WTC11 (cell line): ENCODE measurements at places on chromosomes 13 and 19.

GRCh38 chr19:40750874-40751537 lies at the start of gene SNRPA:
Gene SNRPA, plus strand, starts transcription at chr19:40751203. Its CDS starts 206 bp downstream, at chr19:40751409.
- peaks cover 37% of the 10 kb centered on the region for H3K36me3 ChIP-seq
- H3K4me1 ChIP-seq = peaks cover 38% of the 10 kb centered on the region

DNA sequence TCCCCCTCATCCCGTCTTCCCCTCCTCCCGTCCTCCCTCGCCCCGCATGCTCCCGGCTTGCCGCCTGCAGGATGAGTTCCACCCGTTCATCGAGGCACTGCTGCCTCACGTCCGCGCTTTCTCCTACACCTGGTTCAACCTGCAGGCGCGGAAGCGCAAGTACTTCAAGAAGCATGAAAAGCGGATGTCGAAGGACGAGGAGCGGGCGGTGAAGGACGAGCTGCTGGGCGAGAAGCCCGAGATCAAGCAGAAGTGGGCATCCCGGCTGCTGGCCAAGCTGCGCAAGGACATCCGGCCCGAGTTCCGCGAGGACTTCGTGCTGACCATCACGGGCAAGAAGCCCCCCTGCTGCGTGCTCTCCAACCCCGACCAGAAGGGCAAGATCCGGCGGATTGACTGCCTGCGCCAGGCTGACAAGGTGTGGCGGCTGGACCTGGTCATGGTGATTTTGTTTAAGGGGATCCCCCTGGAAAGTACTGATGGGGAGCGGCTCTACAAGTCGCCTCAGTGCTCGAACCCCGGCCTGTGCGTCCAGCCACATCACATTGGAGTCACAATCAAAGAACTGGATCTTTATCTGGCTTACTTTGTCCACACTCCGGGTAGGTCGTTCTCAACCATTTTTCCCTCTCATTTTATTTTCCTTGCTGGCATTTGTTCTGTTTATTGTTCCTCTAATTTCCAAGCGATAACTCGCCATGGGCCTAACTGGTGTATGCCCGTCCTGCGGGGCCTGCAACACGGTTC lies 29.8 kb downstream of the NFIX start:
- peak; percentile 56 for DNase-seq
- H3K27me3 ChIP-seq = peaks cover 100% of the 10 kb centered on the region
- H3K36me3 ChIP-seq = no peaks in the 10 kb centered on the region
- H3K4me3 ChIP-seq = peak overlapping the region; percentile 63
- H3K4me1 ChIP-seq = peaks cover 52% of the 10 kb centered on the region
- H3K27ac ChIP-seq = no peak overlapping the region

DNA sequence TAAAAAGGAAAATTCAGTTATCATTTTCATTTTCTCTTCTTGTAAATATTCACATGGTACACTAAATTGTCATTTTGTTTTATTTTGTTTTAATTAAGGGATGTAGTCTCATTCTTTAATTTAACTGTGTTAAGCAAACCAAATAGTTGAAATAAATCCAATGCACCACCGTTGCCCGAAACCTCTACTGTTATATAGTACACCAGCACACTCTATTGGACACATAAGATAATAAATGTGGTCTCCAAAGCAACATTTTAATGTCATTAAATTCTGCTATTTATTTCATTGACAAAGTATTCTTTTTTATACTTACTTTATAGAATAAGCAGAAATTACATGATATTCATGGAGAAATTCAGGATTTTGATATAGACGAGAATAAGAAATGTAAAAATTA lies 156.4 kb upstream of the FREM2 start:
- H3K27me3 ChIP-seq = no peaks in the 10 kb centered on the region
- no peak for DNase-seq
- no peaks in the 10 kb centered on the region for H3K36me3 ChIP-seq
- no peak overlapping the region for H3K4me3 ChIP-seq

DNA sequence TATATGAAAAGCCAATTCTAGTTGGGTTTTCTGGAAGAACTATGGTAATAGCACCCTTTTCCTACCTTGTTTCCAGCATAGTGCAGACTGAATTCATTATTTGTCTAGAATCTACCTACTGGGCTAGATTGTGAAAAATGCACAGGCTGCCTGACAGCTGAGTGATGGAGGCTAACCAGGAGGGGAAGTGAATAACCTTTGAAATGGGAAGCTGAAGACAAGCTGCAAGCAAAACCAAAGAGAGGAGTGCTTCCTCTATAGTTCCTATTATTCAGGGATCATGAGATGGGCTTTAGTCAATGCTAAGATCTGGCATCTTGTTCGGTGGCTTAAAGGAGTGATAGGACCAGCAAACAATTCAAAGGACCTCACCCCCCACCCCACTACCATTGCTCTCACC lies 26.9 kb downstream of the MZT1 start:
- H3K36me3 ChIP-seq = peaks cover 7% of the 10 kb centered on the region
- no peaks in the 10 kb centered on the region for H3K27me3 ChIP-seq
- H3K27ac ChIP-seq = no peak overlapping the region
- no peak overlapping the region for H3K4me3 ChIP-seq

- no peak for DNase-seq
- no peak overlapping the region for H3K27ac ChIP-seq
- no peak overlapping the region for H3K4me3 ChIP-seq
- H3K4me1 ChIP-seq = no peaks in the 10 kb centered on the region
Observed at GRCh38 chr13:33665626-33666175, 152.2 kb upstream of the RFC3 start.
